T-helper 17 cell (primary cell): ENCODE measurements at places on chromosomes 2 and 18. TPM values are rescaled to one million over a fixed set of nuclear protein-coding genes. Genes with fewer than 3 reads are reported as not detected.

CRYGC gene
- total RNA-seq, result not detected

DNA sequence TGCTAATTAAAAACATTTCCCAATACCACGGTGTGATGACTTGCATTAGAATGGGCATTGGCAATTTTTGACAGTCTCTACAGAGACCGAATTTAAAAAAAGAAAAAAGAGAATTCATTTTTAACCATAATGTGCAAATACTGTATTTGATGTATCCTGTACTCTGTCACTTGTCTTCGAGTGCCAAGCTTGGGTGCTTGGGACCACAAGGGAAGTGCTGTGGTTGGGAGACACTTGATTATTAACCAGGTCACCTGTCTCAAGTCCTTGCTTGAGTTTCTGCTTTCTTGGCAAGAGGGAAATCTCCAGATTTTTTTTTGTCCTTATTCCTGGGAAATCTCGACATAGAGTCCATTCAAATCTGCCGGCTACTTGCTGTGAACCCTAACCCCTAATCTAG lies 209.0 kb downstream of the MC4R start:
- DNase-seq, result no peak

- DNase-seq, result no peak
Measured at GRCh38 chr18:55838841-55839240, 250.8 kb upstream of the TCF4 start.

DNA sequence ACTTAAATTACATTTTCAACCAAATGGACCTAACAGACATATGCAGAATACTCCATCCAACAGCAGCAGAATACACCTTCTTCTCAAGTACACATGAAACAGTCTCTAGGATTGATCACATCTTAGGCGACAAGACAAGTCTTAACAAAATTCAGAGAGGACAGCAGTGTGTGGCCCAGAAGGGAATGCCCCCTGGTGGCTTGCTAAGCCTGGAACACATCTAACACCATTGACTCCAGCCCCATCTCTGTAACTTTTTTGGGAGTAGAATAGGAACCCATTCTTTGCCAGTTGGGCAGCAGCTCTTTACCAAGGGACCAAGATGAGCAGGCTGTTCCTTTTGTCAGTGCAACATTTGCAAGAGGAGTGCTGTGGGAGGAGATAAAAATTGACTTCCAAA lies 249.9 kb downstream of the PLCL1 start:
- DNase-seq, result peak; percentile 12

DNA sequence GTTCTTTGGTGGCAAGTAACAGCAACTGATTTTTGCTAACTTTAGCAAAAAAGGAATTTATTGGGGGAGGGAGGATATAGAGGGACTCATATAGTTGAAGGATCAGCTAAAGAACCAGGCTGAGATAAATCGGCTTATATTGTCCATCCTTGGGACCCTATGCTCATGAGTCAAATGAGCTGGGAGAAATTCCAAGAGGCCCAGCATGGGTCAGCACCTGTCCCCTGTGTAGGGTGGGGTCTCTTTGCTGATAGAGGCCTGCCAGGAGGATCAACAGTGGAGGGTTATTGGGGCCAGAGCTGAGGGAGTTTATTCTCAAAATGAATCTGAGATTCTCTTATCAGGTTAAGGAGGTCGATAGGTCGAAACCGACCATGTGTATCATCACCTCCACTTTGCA lies 97.2 kb downstream of the VAPA start:
- DNase-seq, result no peak

SP100 gene
- total RNA-seq, result 246 TPM

DNA sequence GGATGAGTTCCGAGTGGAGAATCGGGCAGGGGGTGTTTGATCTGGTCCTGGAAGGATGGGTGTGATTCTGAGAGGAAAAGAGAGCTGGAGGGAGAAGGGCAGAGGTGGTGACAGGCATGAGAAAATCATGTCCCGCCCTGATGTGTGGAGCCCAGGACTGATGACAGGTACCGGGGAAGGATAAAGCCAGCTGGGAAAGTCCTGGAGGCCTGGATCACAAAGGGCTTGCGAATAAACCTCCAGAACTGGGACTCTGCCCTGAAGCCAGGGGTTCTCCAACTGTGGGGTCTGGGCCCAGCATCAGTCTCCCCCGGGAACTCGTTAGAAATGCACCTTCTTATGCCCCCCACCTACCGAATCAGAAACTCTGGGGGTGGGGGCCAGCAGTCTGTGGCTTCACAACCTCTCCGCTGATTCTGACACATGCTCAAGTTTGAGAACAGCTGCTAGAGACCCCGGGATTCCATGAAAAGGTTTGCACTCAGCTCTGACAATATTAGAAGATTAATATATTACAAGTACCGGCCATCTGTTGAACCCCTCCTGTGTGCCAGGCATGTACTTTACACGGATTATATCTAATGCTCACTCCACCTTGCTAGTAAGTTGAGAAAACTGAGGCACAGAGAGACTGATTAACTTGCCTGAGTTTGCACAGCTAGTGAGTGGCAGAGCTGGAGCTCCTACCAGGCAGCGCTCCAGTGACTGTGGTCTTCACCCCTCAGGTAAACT lies 8.0 kb downstream of the TNFRSF11A start:
- DNase-seq, result no peak

DNA sequence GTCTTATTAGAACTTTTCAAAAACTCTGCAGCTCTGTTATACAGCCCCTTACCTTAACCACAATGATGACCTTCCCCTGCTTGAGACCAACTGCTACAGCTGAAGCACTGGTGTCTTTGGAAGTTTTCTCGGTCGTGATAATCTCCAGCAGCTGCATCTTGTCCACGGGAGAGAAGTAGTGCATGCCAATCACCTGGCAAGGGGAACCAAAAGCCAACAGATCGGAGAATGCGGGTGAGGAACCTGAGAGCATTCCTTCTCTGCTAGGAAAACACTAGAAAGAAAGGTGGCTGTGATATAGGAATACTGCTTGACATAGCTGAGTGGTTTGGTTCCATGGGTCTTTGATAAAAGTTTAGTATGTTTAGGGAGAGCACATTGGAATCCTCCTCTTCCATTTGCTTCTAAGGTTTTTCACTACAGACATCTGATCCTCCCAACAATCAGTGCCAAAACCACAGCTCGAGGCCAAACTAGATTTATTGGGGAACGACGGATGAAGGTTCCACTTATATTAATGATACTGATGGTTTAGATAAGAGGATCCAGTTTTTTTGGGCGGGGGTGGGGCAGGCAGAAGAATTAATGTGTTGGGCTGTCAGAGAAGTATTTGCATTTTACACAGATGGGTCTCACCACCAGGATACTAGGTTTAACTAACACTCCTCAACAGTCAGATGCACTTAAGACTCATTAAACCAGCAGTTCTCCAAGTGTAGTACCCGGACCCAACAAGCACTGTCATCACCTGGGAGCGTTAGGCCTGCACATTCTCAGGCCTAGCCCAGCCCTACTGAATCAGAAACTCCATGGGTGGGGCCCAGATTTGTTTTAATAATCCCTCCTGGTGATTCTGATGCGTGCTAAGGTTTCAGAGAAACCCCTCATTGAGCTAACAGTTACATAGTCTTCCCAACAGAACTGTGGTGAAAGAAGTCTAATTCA lies 22.4 kb downstream of the GAREM2 start:
- no peak for DNase-seq

BCL11A gene
- total RNA-seq, result 2.5 TPM

MC4R gene
- total RNA-seq, result not detected

GRCh38 chr2:54549917-54550518 lies 93.9 kb downstream of the SPTBN1 start:
- DNase-seq, result no peak

DNA sequence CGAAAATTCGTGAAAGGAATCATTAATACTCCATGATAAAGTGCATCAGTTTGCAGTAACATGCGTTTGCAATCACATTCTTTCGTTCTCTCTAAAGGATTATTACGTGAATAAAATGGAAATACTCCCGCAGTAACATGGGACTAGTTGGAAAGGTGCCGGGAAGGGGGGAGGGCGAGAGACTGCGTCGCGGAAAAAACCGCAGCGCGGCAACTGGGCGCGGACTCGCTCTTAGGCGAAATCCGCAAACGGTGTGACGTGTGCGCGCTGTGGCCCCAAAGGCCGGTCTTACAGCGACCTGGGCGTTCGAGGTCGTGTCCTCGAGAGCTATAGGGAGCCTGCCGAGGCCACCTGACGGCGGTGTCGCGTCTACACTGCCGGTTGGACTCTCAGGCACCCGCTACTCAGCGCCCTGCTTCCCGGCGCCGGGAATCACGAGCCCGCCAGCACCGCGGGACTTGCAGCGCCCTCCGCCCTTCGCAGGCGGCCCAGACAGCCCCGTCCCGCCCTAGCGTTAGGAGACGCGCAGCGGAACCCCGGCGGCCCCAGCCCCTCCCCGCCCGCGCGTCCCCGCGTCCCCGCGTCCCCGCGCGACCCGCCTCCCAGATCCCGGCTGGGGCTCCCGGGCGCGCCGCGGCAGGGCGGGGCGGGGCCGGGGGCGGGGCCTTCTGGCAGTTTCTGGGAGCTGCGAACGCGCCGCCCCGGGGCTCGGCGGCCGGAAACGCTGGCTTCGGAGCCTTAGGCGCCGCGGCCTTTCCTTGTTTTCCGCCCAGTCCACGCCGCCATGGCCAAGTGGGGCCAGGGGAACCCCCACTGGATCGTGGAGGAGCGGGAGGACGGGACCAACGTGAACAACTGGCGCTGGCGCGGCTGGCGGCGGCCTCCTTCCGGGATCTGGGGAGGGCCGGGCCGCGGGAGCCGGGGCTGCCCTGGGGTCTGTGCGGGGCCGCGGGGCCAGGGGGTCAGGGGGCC lies 15.1 kb downstream of the C2orf74 start:
- peak; percentile 89 for DNase-seq

GRCh38 chr2:6965071-6965795 lies 48.0 kb downstream of the RNF144A start:
- DNase-seq, result no peak

SOWAHC gene
- total RNA-seq, result 1.3 TPM

- no peak for DNase-seq
Measured at GRCh38 chr18:70322928-70323327, 34.1 kb downstream of the SOCS6 start.

AKAIN1 gene
- not detected for total RNA-seq

ZNF396 gene
- total RNA-seq, result 0.30 TPM

GRCh38 chr18:59050661-59051057 lies 89.0 kb upstream of the SEC11C start:
- DNase-seq, result no peak

DNA sequence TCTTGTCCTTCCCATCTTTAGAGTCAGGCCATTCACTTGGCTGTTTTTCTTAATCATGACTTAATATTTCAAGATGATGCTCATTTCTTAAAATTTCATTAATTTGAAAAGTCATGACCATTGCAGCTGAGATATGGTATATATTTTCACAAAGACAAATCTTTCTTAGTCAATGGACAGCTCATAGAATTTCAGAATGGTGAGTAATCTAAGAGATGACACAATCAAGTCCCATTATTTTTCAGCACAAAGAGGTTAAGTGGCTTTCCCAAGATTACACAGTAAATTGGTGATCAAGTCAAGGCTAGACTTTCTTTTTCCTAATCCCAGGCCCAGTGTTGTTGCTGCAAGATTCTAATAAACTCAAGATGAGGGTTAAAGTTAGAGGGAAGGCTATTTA lies 34.4 kb upstream of the NT5C1B start:
- no peak for DNase-seq

- DNase-seq, result no peak
Measured at GRCh38 chr2:205024822-205025518, 479.7 kb downstream of the PARD3B start.

ANKRD44 gene
- 246 TPM for total RNA-seq

DNA sequence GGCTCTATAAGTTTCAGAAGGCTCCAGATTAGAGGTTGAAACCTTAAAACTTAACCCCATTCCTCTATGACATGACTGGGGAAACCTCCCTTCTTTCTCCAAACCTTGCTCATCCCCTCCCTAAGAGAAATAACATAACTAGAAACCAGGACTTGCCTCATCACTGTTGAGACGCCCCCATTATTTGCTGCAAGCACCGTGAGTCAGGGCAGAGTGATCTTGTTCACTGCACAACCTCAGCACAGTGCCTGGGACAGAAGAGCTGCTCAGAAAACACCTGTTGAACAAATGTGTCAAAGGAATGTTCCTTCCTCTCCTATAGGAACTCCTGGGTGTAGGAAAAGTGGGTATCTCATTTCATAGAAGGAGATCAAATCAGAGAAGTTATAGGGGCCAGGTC lies 132.7 kb upstream of the CTAGE1 start:
- no peak for DNase-seq

DNA sequence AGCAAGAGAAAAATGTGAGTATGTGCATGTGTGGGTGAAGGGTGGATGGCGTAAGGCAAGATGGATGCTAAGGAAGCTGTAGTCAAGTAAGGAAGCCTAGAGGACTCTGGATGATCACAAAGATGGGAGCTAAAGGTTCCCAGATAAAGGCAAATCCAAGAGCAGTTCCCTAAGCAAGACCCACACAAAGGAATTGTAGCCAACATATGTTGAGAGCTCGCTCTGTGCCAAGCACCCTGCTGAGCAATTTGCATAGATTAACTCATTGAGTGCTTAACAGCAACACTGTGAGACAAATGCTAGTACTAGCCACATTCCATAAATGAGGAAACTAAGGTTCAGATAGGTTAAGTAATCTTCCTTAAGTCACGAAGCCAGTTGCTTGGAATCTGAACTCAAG lies 132.6 kb downstream of the C1D start:
- DNase-seq, result no peak

- DNase-seq, result no peak
Measured at GRCh38 chr18:24228667-24229041, 89.8 kb downstream of the CABYR start.

PID1 gene
- 0.60 TPM for total RNA-seq

TMEM17 gene
- total RNA-seq, result not detected

DNA sequence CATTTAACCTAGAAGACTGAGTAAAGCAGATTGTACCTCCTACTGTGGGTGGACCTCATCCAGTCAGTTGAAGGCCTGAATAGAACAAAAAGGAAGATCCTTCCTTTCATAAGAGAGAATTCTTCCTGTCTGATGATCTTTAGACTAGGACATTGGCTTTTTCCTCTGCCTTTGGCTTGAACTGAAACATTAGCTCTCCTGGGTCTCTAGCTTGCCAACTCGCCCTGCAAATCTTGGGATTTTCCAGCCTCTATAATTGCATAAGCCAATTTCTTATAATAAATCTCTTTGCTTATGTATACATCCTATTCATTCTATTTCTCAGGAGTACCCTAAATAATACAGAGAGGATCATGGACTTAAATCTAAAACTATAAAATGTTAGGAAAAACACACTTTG lies 6.2 kb upstream of the KDSR start:
- DNase-seq, result no peak

- no peak for DNase-seq
Measured at GRCh38 chr2:120559401-120559800, 176.3 kb upstream of the GLI2 start.

ARHGAP25 gene
- 90.6 TPM for total RNA-seq

ABCG8 gene
- not detected for total RNA-seq

PSMA8 gene
- total RNA-seq, result 0.52 TPM

SULT1C4 gene
- total RNA-seq, result 0.31 TPM

FBXO15 gene
- total RNA-seq, result 0.75 TPM

DNA sequence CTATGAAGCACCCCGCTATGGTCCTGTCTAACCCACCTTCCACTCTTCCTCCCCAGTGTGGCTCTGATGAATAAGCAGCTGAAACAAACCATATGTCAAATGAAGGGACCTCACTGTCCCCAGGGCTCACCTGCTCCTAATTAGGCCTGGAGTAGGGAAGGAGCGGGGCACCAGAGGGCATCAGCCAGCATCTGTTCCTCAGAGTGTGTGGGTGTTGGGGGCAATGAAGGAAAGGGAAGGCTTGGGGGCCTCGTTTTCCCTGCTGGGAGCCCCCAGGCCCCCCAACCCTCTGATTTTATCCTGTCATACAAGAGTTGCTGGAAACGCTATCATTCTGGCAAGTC lies 274.7 kb downstream of the HAUS1 start:
- no peak for DNase-seq
